ENCODE measurements at places on chromosomes 6 and 20.

- DNase-seq, result no peak
Measured at GRCh38 chr6:53951383-53951782, 156.6 kb downstream of the LRRC1 start.

DNA sequence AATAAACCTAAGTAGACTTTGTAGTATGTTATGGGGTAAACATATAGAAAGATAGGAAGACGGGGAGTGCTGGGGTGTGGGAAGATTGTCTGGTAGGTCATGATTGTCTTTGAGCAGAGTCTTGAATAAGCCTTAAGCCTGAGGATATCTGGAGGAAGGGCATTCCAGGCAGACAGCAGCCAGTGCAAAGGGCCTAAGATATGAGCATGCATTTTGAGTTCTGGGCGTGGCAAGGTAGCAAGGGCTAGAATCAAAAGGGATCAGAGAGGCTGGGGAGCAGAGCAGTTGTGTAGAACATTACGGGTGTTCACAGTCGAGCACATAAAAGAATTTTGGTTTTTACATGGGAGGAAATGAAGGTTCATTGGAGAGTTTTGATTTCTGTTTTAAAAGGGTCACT lies 14.3 kb downstream of the BICRAL start:
- DNase-seq, result no peak

DNA sequence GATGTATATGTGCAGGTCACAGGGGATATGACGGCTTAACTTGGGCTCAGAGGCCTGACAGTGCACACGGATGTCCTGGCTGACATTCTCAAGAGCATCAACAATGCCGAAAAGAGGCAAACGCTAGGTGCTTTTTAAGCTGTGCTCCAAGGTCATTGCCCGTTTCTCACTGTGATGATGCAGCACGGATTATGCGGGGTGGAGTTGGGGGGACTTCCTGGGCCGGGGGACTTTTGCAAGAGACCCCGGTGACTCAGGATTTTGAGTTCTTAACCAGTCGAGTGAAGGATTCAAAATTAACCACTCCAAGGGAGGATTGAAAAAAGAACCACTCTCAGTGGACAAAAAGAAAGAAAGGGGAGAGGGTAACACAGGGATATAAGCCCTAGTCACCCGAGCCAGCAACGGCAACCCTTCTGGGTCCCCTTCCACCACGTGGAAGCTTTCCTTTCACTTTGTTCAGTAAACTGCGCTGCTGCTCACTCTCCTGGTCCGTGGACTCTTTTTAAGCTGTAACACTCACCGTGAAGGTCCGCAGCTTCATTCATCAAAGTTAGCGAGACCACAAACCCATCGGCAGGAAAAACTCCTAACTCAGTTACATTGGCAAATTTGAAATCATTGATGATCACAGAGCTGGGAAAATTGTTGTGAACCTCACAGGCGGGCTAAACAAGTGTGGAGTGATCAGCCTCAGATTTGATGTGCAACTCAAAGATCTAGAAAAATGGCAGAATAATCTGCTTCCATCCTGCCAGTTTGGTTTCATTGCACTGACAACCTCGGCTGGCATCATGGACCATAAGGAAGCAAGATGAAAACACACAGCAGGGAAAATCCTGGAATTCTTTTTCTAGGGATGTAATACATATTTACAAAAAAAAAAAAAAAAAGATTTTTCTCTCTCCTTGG lies 199.3 kb downstream of the ARID1B start:
- no peak for DNase-seq

GRCh38 chr6:134358320-134358719 lies 40.4 kb upstream of the SGK1 start:
- no peak for DNase-seq

GRCh38 chr6:31462026-31462963 lies 35.6 kb upstream of the MICB start:
- no peak for DNase-seq

GRCh38 chr6:117491916-117492315 lies 9.4 kb downstream of the DCBLD1 start:
- no peak for DNase-seq

Data from COR-L47 (cell line).